Activated CD4-positive, alpha-beta T cell treated with anti-CD3 and anti-CD28 coated beads, Interleukin-2, Interleukin-4, amounts not matched to agents 100 ng/mL and 50 ng/mL, durations not matched to agents 16 hours and 8 hours (primary cell): ENCODE measurements at places on chromosomes 11 and 22.
A peak's percentile ranks its signal among the peaks of the same experiment; 100 is the strongest.

- no peak for DNase-seq
Measured at GRCh38 chr11:93756748-93757147, 15.3 kb downstream of the C11orf54 start.

- no peak for DNase-seq
Measured at GRCh38 chr11:104645261-104646222, 252.7 kb downstream of the CASP12 start.

GRCh38 chr11:134662629-134663360 lies 250.8 kb upstream of the B3GAT1 start:
- no peak for DNase-seq

DNA sequence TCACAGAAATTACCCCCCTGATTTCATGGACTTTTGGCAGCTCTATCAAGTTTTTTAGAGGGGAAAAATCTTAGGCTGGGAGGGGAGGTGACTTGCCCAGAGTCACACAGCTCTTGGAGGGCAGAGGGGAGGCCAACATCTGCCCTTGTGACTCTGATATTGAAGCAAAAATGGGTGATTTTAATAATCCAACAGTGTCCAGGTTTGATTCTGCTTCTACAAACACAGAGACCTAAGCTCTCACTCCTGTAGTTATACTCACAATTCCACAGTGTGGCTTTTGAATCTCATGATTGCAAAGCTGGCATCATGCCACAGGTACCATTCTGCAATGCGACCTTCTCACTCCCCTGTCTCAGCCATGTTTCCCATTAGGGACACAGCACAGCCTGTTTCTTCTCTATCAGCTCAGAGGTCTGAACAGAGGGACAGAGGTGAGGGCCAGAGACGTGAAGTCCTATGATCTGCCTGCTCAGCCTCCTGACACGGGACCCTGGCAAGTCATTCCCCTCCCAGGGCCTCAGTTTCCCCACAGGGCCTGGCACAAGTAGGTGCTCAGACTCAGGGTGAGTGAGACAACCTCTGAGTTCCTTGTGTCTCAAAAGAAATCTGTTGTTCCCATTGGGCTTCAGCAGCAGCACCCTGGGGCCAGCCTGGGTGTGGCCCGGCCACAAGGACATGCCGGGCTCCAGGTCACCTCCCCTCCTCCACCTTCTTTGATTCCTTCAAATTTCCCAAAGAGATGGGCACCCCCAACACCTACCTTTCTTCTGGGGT lies 766 bp downstream of the APOL2 start:
- no peak for DNase-seq

DNA sequence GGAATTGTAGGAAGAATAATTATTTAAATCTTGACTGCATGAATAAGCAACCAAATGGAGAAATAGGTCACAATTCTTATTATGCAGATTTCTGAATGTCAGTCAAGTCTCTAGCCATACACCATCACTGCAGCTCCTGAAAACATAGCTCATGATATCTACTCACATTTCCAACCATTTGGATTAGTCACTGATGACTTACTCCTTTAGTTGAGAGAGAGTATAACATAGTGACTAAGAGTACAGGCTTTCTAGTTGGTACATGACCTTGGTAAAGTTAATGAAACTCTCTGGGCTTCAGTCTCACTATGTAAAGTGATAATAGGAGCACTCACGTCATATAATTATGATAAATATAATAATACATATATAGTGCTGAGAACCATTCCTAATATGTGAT lies 265.2 kb downstream of the KCNA4 start:
- DNase-seq = no peak

DNA sequence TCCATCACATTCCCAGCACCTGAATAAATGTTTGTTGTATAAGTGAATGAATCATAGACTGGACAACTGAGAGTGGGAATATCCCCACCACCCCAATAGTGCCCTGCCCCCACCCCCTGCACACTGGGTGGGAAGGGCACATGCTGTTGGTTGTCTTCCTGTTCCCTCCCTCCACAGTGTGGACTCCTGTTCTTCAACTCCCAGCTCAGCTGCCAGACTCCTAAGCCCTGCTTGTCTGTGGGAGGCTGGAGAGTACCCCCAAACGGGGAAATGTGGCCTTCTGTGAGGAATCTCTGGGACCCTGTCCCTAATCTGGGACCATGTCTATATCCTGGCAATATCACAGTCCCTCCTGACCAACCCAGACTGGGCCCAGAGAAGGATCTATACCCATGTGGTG lies 5.5 kb upstream of the MYOD1 start:
- DNase-seq = no peak

- no peak for DNase-seq
Measured at GRCh38 chr11:2290351-2290841, 11.3 kb downstream of the C11orf21 start.

DNA sequence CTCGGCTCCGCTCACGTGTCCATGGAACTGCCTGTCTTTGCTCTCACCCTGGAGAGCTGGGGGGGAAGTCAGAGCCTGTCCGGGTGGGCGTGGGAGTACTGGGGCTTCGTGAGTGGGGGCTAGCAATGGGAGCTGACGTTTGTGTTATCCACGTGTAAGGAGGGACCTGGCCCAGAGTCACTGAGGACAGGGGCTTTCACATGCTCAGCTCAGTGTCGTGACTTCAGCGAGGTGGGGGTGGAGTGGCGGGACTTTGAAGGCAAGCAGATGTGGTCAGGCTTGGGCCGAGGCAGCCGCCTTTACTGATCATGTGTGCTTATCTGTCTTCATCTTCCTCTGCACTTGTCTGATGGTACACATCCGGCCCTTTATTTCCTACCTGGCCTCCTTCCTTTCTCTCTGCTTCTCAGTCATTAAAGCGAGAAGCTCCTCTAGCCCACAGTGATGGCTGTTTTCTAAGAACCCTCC lies 113.1 kb upstream of the NNMT start:
- peak; percentile 63 for DNase-seq

DNA sequence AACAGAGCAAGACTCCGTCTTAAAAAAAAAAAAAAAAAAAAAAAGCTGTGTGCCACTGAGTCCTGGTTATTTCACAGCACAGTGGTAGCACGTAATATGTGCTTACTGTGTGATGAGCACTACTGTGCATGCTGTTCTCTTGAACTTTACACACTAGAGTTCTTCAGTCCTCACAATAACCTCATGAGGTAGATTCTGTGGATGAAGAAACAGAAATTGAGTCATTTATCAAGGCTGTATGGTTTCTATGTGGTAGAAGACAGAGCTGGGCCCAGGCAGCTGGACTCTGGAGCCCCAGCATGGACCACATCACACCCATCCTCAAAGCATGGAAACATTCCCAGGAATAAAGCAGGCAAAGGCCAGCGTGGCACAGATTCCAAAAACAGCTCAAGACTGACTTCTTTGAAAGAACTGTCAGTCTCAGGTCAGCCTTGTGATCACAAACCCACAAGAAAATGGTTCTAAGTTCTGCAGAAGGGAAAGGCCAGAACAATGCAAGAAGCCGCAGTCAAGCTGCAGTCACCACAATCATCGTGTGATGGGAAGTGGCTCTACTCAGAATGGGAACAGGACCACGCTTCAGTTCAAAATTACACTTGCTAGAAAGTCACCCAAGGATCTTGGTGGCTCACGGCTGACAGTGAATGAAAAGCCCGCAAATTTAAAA lies 49.5 kb downstream of the MICAL3 start:
- peak; percentile 35 for DNase-seq

- no peak for DNase-seq
Measured at GRCh38 chr11:34331329-34331728, 26.5 kb downstream of the ABTB2 start.
